Calu3 (cell line): ENCODE measurements at places on chromosomes 1 and 21. TPM values are rescaled to one million over a fixed set of nuclear protein-coding genes. Genes with fewer than 3 reads are reported as not detected.

ACTA1 gene
- total RNA-seq: 0.37 and 0.45 TPM in 2 replicates

DNA sequence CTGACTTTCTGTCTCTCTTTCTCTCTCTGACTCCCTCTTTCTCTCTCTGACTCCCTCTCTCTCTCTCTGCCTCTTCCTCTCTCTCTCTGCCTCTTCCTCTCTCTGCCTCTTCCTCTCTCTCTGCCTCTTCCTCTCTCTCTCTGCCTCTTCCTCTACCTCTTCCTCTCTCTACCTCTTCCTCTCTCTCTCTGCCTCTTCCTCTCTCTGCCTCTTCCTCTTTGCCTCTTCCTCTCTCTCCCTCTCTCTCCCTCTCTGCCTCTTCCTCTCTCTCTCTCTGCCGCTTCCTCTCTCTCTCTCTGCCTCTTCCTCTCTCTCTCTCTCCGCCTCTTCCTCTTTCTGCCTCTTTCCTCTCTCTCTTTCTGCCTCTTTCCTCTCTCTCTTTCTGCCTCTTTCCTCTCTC is 18.6 kb upstream of the ANKRD45 start:
- H3K36me3 ChIP-seq: no peaks in the 10 kb centered on the region
- no peak for DNase-seq
- peaks cover 16% of the 10 kb centered on the region for H3K27me3 ChIP-seq

- H3K4me3 ChIP-seq: no peak overlapping the region
- H3K27me3 ChIP-seq: no peaks in the 10 kb centered on the region
- H3K4me1 ChIP-seq: peaks cover 10% of the 10 kb centered on the region
- H3K27ac ChIP-seq: no peak overlapping the region
These were observed 123.6 kb upstream of the B3GALT2 start for GRCh38 chr1:193309936-193310475.

- no peaks in the 10 kb centered on the region for H3K4me1 ChIP-seq
- H3K27me3 ChIP-seq: no peaks in the 10 kb centered on the region
- no peaks in the 10 kb centered on the region for H3K36me3 ChIP-seq
- no peak overlapping the region for H3K4me3 ChIP-seq
- no peak for DNase-seq
These were observed 119.6 kb downstream of the OMA1 start for GRCh38 chr1:58426918-58427317.

TEKT2 gene
- total RNA-seq: 0.31 TPM in 1 of 2 replicates, not detected in the other
